Left lung (tissue), 14 donors: ENCODE measurements at places on chromosomes 6 and 20.
A peak's percentile ranks its signal among the peaks of the same experiment; 100 is the strongest.

GRCh38 chr20:34626992-34627391 is 49.9 kb downstream of the PIGU start:
- no peak for DNase-seq

GRCh38 chr6:10391799-10392198 is 23.1 kb downstream of the TFAP2A start:
- no peak for DNase-seq

DNA sequence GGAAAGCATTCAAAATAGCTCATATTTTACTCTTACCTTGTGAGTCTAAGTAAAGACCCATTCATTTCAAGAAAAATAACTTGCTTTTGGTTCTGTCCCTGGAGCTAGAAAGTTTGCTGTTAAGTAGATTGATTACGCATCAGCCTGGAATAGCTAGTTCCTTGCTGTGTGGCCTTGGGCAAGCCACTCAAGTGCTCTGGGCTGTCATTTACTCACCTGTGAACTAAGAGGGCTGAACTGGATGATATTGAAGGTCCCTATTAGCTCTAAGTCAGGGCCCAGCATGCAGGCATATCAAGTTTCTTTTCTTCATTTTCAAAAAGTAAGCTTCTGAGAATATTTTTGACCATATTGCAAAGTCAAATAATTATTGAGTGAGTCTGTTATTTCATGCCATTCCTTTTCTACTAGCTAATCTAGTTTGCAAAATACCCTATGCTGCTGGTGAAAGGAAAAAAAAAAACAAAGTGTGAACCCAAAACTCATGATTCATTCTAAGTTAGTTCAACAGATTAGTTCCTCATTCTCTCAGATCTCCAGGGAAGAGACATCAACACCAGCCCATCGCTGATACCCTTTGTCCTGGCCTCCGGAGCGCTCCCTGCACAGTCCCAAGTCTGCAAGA is 106.5 kb upstream of the GMDS start:
- DNase-seq: no peak

GRCh38 chr6:14306151-14306906 is 188.8 kb downstream of the CD83 start:
- no peak for DNase-seq

GRCh38 chr6:14792118-14792955 is 453.5 kb upstream of the JARID2 start:
- DNase-seq: no peak

DNA sequence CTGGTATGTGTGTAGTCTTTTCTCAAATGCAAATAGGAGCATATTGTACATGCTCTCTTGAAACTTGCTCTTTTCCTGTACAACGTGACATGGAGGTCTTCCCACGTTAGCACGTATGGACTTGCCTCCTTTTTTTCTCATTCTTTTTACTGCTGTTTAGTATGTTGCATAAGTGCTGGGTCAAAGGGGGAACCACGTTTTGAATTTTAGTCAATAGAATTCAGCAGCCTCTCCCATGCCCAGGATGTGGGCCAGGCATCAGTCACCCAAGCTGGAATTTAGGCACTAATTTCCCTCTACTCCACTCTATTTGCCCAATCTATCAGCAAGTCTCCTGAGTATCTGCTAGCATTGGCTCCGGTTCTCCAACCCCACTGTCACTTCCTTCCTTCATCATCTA is 41.5 kb upstream of the RNF24 start:
- DNase-seq: no peak

GRCh38 chr20:48630342-48631075 is 197.3 kb downstream of the PREX1 start:
- no peak for DNase-seq

GRCh38 chr20:35767683-35768481 is 3.9 kb upstream of the PHF20 start:
- DNase-seq: peak; percentile 81

DNA sequence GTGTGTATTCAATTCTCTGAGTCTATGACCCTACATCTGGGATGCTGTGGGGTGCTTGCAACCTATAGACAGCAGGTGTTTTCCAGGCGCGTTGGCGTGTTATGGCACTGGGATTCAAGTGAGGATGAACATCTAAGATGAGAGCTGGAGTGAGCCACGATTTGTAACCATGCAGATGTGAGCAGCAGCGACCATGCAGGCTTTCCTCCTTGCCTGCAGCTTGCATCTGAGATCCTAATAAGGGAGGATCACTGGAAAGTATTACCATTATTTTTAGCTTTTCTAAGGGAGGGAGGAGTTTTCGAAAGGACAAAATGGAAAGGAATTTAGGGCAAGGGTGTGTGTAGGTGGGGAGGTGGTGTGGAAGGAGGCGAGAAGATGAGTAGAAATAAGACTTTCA is 216.7 kb downstream of the ATXN1 start:
- DNase-seq: no peak

DNA sequence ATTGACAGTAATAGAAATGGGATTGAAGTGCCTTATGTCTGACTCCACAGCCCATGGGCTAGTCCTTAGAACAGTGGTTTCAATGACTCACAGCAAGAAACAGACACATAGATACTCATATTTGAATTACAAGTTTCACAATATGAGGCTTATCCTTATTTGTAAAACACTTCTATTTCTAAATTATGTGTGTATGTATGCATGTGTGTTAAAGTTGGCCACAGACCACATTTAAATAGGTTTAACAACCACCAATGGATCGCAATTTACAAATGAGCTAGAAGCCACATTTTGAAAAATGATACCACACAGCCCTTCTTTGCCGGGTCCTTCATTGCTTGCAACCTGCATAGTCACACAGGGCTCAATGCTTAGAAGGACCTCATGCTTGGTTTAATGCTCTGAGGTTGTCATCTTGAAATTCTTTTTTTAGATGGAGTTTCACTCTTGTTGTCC is 157.8 kb upstream of the PREP start:
- no peak for DNase-seq

- no peak for DNase-seq
Observed at GRCh38 chr6:71446470-71446869, 157.9 kb downstream of the OGFRL1 start.

DNA sequence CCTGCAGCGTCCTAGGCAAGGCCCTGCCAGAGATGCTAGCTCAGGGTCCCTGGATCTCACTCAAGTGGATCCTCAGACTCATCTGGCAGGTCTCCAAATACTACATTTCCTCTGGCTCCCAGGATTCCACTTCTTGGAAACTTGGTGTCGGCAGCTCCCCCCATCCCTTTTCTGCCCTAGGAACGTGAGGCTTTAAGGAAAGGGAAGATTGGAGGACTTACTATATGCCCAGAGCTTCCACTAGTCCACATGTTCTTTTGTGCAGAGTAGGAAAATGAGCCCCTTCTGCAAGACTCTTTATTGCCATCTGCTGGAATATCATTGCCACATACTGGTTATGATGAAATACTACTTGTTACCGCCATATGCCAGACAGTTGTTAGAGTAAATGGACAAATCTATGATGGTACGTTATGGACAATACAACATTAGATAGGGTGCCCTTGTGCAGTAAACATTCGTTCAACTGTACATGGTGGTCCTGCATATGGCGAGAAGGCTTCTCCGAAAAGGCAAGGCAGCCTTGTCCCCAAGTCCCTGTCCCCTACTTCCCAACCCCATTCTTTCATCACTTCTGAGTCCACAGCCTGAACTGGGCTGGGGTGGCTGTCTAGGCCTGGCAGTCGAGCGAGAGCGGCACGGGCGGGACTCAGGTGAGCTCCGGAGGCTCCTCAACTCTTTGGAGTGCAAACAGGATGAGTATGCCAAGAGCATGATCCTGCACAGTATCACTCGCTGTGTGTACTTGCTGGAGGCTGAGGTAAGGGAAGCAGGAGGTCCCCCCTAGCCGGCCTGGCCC is 780 bp downstream of the ARMC12 start:
- no peak for DNase-seq

- DNase-seq: no peak
Observed at GRCh38 chr20:38023181-38024001, 9.9 kb downstream of the TTI1 start.

DNA sequence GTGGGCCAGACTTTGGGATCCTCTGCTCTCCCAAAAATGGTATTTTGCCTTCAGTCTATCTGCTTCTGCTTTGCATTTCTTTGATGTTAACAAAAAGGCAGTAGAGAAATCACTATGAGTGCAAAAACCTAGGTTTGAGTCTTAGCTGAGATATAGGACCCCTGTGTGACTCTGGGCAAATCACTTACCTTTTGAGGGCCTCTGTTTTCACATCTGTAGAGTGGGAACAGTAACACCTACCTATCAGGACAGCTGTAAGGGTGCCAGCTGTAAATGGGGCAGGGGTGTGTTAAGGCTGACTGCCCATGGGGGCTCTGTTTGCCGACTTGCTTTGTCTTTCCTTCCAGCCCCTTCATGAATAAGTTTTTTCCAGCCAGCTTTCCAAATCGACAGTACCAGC is 30.4 kb downstream of the HM13 start:
- no peak for DNase-seq

DNA sequence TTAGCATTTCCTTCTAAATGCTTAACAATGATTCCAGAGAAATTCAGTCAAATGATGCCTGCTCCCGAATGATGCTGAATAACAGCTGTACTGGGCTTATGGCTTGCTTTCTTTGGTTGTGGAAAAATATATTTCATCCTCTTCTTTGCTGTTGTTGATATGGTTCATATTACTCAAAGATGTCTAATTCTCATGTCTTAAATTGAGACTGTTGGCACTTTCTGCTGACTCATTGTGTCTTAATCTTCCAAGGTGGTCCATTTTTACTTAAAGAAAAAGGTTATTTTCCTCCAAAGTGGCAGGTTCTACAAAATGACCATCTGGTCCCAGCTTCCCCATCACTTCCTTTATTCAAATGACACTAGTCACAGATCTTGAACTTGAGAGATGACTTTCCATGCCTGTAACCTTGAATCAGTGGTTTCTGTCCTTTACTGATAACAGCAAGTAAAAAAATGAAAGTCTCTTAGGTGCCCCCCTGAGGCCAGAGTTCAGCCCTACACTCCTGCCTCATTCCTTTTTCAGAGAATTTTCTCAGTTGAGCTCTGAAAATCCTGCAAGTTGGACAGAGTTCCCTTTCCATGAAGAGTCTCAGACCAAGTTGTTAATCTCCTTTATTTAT is 6.9 kb downstream of the SNAP25 start:
- no peak for DNase-seq

GRCh38 chr6:8195040-8195713 is 92.8 kb upstream of the EEF1E1 start:
- DNase-seq: no peak

- DNase-seq: peak; percentile 29
Observed at GRCh38 chr6:170037541-170038250, 253.2 kb downstream of the DLL1 start.

GRCh38 chr6:138467901-138468300 is 31.4 kb downstream of the NHSL1 start:
- DNase-seq: no peak

DNA sequence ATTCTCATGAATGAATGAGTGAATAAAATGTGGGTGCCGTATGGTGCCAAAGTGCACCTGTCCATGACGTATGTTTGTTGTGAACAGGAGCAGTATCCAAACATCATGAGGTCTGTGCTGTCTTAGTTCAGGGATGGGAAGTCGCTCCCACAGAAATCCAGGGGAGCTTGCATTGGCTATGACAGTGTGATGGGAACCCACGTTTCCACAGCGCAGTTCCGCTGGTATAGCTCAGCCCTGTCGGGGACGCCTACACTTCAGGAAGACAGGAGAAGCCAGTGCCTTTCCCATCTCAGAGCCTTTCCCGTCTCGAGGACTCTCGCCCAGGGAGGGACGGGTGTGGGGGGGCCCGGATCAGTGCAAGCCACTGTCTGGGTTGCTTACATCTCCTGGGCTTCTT is 69.8 kb downstream of the DACT2 start:
- no peak for DNase-seq

DNA sequence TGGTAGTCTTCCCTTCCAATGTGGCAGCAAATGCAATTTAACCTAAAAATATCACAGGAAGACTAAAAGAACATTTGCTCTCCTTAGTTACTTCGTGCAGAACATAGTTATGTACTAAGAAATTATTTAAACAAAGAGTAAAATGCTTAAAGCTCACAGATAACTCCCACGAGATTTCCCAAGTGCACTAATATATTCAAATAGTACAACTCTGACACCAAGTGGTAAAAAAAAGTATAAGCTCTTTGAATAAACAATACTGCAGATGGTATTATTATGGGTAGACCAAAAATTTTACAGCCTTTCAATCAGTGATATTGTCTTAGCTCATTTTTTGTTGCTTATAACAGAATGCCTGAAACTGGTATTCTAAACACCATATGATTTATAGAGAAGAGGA is 52.8 kb upstream of the FILIP1 start:
- DNase-seq: no peak

DNA sequence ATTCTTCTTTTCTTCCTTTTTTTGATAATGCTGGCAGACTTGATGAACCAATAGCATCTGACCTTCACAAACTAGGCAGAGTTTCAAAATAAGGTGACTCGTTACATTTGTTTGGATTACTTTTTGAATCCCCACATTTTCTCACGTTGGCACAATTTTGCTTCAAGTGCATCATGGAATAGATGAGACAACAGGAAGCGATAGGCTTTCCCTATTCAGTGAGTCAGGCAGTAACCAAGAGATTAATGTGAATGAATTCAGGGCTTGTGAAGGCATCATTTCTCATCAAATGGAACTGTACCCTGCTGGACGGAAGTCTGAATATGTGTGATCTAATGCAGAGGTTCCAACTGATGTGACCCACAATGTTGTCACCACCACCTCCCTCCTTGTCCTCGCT is 10.7 kb downstream of the RFPL4B start:
- no peak for DNase-seq
